ENCODE measurements at places on chromosomes 1 and 21. TPM values are rescaled to one million over a fixed set of nuclear protein-coding genes. Genes with fewer than 3 reads are reported as not detected.

Gene NTRK1
- total RNA-seq = 0.15 TPM

Gene CFHR2
- total RNA-seq = not detected

Gene ZMYM4
- total RNA-seq = 10.8 TPM

Gene ZSCAN20
- 1.6 TPM for total RNA-seq

Gene FCGR3A
- not detected for total RNA-seq

Gene XKR8
- total RNA-seq = 4.2 TPM

Gene GBP7
- not detected for total RNA-seq

Gene LAMC1
- 104 TPM for total RNA-seq

Gene GOLT1A
- total RNA-seq = 3.3 TPM

Gene HAX1
- 94.7 TPM for total RNA-seq

Gene CD5L
- total RNA-seq = not detected

Gene SPRR3
- total RNA-seq = not detected

Gene SPATA1
- total RNA-seq = not detected

Gene PRXL2B
- total RNA-seq = 24.3 TPM

Gene MSTO1
- total RNA-seq = 41.3 TPM

Gene PLK3
- total RNA-seq = 18.2 TPM

Gene NR1I3
- total RNA-seq = not detected

Gene DENND4B
- total RNA-seq = 34.2 TPM

Gene OR2L13
- not detected for total RNA-seq

Gene LSS
- total RNA-seq = 16.0 TPM

Gene FCER1A
- total RNA-seq = not detected

Gene S100A7A
- total RNA-seq = not detected

Gene IGSF9
- 0.15 TPM for total RNA-seq

Gene CCDC30
- total RNA-seq = 0.74 TPM

Gene BARHL2
- not detected for total RNA-seq

Gene CD53
- not detected for total RNA-seq

Gene KLF17
- total RNA-seq = 0.50 TPM
